ENCODE measurements at places on chromosomes 6 and 20.

DNA sequence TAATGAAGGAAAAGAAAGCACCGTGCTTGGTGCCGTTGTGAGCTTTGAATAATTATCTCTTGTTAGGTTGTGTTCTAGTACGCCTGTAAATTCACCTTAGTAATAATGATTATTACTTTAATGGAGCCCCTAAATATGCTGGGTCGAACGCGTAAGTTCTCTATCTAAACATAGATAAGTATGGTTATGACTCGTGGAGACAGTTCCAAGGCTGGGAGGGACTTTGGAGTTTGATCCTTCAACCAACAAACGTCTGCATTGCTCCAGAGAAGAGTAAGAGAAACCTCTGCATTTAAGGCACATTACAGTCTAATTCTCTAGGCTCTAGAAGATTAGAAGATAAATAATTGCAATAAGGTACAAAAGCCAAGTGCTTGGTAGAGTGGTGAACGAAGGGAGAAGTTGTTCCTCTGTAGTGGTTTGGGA lies 514 bp downstream of the ACOT13 start:
- DNase-seq = peak; percentile 3

DNA sequence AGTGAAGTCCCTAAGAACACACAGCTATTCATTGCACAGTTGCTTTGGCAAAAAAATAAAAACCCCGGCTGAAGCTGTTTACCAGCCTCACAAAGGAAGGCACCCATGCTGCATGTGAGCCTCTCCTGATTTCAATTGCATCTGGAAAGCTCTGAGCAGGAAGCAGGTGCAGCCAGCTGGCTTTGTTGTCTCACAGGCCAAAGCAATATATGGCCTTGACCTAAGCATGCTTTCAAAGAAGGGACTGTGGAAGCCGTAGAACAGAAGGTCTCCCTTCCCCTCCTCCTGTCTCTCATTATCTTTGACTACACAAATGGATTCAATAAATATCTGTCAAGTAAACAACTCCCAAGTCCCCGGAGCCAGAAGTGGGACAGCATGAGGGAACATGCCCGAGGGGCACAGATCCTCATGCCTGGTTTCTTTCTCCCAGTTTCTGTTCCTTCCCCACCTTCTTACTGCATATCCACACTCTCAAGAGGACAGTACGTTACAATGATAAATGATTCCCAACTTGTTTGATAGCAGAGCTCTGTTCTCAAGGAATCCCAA lies 57.2 kb upstream of the PCSK2 start:
- no peak for DNase-seq

GRCh38 chr20:57710841-57711240 lies 1.0 kb upstream of the PMEPA1 start:
- DNase-seq = no peak

GRCh38 chr20:57323034-57323433 lies 6.6 kb upstream of the SPO11 start:
- DNase-seq = no peak

DNA sequence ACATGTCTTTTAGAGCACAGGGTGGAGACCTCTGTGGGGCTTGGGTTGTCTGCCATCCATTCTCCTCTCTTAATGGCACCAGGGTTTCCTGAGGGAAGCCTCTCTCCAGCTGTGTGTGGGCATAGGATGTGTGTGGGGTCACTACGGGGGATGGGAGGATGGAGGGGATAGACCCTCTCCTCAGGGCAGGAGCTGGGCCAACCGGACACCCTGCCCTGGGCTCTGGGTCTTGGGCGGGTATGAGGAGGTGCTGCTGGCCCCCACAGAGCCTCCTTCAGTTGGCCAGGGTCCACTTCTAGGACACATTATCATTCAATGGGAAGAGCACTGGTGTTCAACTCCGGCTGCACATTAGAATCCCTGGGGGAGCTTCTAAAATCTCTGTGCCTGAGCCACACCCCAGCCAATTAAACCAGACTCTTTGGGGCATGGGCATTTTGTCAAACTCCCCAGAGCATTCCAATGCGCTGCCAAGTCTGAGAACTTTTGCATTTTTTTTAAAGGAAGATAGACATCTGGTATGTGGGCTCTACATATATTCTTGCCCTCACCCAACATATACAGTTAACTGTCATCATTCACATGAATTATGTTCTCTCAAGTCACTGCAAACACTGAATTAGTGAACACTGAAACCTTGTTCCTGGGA lies 38.5 kb downstream of the TRAM2 start:
- DNase-seq = no peak

DNA sequence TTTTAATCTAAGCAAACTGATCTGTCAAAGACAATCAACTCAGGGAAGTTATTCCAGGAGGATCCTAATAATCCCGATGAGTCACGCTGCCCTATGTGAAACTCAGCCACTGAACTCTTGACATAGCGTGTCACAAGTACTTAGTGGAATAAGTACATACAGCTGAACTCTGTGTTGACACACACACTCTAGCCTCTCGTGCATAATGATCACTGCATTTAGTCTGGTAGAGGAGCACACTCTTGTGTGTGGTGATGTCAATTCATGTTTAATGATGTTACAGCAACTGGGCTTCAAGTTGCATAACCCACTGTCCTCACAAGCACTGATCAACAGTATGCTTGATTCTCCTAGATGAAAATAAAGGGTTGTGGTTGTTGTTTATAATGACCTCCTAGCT lies 148.3 kb downstream of the HACE1 start:
- DNase-seq = no peak

GRCh38 chr20:31930779-31931178 lies 21.1 kb downstream of the PDRG1 start:
- no peak for DNase-seq

DNA sequence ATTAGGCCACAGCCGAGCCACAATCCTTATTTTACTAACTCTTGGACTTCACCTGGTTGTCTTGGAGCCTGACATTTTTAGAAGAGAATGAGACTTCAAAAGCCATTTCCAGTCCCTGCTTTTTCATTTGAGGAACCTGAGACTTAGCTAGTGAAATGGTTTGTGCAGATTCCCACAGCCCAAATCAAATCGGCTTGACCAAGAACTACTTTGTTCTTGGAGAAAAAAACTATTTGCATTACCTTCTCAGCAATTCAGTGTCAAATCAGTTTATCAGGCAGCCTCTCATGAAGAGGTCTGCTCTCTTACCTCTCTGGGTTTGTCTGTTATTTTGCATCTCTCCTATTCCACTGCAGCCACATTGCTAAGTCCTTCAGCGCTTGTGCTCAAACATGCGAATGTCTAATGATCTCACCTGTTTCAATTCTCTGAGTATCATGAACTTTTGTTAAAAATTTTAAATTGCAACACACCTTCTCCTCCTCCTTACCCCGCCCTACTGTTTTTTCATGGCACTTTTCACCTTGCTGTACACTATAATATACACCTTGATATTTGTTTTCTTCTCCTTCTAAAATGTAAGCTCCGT lies 573 bp upstream of the IFNGR1 start:
- no peak for DNase-seq

GRCh38 chr6:126020305-126021050 lies 34.1 kb downstream of the TRMT11 start:
- no peak for DNase-seq

- DNase-seq = no peak
These were observed 16.7 kb downstream of the TRMT11 start for GRCh38 chr6:126002755-126003679.

GRCh38 chr6:96162711-96163120 lies 146.9 kb downstream of the FUT9 start:
- no peak for DNase-seq

DNA sequence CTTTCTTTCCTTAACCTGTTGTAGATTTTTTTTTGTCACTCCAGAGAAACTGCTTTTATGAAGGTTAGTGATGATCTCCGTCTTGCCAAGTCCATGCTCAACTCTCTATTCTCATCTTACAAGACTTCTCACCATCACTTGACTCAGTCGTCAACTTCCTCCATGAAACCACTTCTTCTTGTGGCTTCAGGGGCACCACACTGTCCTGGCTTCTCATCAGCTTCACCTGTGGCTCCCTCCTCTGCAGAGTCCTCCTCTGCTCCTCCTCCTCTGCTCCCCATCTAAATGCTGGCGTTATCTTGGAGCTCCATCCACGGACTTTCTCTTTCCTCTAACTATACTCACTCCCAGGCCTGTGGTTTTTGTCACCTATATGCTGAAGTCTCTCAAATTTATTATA lies 187.5 kb downstream of the BACH2 start:
- DNase-seq = peak; percentile 51

GRCh38 chr6:49939993-49940498 lies 23.9 kb downstream of the DEFB114 start:
- DNase-seq = no peak

- no peak for DNase-seq
These were observed 70.4 kb downstream of the METTL24 start for GRCh38 chr6:110287462-110288341.

Measured in activated CD4-positive, alpha-beta T cell treated with anti-CD3 and anti-CD28 coated beads, Interleukin-2, amount 50 U/mL, for 16 hours (primary cell).